ENCODE measurements at places on chromosomes 3 and 15. TPM values are rescaled to one million over a fixed set of nuclear protein-coding genes. Genes with fewer than 3 reads are reported as not detected.

- no peak for DNase-seq
Measured at GRCh38 chr3:66280304-66280703, 59.5 kb downstream of the SLC25A26 start.

GRCh38 chr3:194772241-194773000 lies 86.7 kb downstream of the FAM43A start:
- DNase-seq = no peak

CCR2 gene
- total RNA-seq = 2.2 TPM

DNA sequence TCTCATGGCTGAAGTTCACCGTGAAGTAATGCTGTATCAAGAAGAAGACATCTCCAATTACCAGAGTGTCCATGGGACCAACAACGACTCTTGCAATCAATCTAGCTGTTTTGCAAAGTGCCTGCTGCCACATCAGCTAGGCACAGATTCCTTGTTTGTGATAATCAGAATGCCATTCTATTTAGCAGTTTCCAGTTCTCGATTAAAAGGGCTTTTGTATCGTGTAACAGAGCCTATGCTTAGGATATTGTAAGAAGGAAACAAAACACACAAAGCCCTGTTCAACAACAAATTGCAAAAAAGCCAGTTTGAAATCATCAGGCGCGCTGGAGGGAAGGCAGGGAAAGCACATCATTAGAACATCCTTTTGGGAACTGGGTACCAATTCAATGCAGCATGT lies 26.1 kb downstream of the RASGRF1 start:
- no peak for DNase-seq

- no peak for DNase-seq
Measured at GRCh38 chr3:35596335-35596995, 42.9 kb upstream of the ARPP21 start.

- DNase-seq = no peak
Measured at GRCh38 chr15:62135532-62136134, 29.5 kb downstream of the C2CD4B start.

DNA sequence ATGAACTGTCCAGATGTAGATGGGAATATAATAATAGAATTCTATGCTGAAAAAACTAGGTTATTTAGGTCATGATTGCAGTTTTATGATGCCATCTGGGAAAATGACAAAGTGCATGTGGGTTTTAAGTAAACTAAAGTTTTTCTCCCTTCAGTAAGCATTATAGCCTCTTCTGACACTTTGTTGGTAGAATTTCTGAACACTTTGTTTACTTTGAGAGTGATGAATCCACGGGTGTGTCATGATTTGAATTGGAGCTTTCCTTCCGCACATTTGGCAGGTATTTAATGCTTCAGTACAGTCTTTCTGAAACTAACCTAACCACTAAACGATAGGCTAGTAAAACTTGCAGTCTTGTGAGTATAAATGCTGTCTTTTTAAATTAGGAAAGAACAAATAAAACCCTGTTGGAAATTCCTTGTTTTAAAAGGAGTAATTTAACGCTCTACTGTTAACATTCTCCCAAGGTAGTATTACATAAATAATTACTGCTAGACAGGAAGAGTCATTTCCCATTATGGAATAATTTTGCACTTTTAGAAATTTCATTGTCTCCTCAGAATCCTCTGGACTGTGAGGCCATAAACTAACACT lies 7.0 kb downstream of the FILIP1L start:
- DNase-seq = no peak

TMEM62 gene
- 11.2 TPM for total RNA-seq

DNA sequence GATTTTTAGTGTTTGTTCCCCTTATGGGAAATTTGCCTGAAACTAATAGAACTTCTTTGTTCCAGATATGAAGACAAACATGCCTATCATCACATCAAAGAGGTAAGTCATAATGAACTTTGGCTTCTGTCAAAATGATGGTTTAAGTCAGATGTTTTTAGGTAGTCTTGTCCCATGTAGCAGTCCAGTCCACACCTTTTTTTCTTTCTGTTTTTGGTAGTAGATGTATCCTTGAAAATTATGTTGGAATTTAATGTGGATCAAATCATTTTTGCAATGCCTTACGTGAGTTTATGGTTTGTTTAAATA lies 12.1 kb downstream of the TSEN2 start:
- no peak for DNase-seq

FHIT gene
- 25.8 TPM for total RNA-seq

SPTSSB gene
- total RNA-seq = 0.12 TPM

PLS1 gene
- total RNA-seq = 1.6 TPM

- DNase-seq = no peak
Measured at GRCh38 chr3:46369675-46370132, 1.0 kb upstream of the CCR5 start.

DNA sequence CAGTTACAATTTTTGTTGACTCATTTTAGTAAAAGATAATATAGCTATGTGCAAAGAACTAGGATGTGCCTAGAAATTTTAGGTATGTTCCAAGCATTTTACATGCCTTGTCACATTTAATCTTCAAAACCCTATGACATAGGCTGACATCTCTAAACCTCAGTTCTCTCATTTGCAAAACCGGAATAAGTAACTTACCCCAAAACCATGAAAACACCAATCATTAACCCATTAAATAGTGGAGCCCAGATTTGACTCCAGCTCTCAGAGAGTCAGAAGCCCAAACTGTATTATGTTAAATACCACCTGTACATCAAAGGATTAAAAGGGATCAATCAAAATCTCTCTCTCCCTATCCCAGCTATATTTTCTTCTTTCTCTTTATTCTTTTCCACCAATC lies 36.6 kb downstream of the GSK3B start:
- DNase-seq = no peak

MB21D2 gene
- total RNA-seq = 3.1 TPM

DNA sequence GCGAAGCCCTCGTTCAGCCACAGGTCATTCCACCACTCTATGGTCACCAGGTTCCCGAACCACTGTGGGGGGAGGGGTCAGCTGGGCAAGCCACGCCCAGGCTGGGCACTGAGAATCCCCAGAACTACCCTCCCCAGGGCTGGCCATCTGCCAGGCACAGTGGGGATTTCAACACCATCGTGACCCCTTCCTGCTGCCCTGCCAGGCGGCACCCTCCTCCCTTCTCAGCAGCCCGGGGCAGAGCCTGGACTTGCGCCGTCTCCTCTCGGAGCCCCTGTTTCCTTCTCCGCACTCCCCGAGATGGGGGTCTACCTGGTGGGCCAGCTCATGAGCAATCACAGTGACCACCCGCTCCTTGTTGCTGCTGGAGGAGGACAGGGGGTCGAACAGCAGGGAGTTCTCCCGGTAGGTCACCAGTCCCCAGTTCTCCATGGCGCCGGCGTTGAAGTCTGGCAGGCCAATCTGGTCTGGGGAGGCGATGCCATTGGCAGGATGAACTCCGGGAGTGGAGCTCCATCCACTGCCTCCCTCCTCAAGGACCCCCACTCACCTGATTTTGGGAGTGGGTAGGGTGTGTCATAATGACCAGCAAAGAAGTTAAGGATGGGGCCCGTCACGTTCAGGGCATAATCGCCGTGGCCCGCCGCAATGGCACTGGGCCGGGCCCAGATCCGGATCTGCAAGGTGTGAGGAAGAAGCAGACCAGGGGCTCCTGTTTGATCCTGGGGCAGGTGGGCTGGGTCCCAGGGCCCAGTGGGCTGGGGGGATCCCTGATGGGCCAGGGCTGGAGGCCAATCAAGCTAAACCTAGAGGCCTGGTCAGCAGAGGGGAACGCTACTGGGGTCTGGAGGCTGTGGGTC lies 10.5 kb downstream of the ANPEP start:
- peak; percentile 20 for DNase-seq

BFSP2 gene
- total RNA-seq = not detected

GRCh38 chr15:31347067-31347975 lies 20.7 kb downstream of the KLF13 start:
- no peak for DNase-seq

- no peak for DNase-seq
Measured at GRCh38 chr3:187977659-187978058, 176.3 kb upstream of the LPP start.

GRCh38 chr15:61216519-61216918 lies 12.6 kb downstream of the RORA start:
- no peak for DNase-seq
